ENCODE measurements at places on chromosomes 4 and X.

- no peak for DNase-seq
These were observed 21.8 kb upstream of the JAKMIP1 start for GRCh38 chr4:6221851-6222760.

GRCh38 chr4:94364527-94364926 is 21.9 kb upstream of the HPGDS start:
- DNase-seq: no peak

DNA sequence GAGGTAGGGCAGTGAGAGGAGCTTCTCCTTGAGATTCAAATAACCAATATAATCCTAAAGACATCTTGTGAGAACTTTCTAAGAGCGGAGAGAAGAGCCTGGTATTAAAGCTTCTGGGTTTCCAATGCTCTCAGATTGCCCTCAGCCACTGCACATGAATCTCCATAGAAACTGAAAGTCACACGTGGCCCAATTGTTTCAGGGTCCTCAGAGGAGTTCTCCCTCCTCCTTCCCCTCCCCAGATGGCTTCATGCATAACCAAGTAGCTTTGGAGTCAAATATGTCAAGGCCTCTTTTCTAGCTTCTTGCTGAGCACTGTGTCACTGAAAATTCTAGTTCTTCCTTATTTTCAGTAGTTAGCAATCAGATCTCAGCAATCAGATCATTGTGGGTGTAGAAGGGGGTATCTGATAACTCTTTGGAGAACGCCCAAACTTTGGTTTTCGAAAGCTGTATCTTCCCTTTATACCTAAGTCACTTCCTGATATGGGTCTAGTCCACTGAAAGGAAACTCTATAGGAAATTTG is 2.2 kb downstream of the BTK start:
- DNase-seq: no peak

GRCh38 chrX:150051096-150051495 is 112.8 kb upstream of the EOLA2 start:
- no peak for DNase-seq

DNA sequence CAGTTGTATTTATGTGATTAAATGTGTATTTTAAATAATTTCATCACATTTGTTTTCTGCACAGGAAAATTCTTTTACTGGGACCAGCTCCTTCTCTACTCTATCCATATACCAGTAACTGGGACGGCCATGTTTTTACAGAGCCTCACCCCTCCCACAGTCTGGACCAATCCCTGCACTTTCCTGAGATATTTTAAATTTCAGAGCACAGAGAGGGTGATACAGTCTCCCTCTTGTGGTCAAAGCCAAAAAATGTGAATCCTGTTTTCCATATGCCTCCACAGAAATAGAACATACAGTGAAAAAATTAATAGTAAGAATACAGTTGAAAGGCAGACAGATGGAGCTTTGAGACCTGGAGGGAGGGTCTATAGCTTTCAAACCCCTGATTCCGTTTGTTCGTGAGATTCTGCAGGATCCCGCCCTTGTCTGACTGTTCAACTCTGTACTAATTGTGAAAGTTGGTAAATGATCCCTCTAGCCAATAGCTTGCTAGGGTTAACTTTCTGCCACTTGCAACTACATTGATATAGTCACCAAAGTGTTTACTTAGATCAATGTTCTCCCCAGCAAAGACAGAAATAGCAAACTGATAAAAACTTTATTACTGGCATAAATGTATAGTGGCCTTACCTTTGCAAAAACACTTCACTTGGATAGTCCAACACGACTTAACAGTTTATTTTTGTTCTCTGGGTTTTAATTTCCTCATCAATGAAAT is 172.2 kb downstream of the PPARGC1A start:
- no peak for DNase-seq

DNA sequence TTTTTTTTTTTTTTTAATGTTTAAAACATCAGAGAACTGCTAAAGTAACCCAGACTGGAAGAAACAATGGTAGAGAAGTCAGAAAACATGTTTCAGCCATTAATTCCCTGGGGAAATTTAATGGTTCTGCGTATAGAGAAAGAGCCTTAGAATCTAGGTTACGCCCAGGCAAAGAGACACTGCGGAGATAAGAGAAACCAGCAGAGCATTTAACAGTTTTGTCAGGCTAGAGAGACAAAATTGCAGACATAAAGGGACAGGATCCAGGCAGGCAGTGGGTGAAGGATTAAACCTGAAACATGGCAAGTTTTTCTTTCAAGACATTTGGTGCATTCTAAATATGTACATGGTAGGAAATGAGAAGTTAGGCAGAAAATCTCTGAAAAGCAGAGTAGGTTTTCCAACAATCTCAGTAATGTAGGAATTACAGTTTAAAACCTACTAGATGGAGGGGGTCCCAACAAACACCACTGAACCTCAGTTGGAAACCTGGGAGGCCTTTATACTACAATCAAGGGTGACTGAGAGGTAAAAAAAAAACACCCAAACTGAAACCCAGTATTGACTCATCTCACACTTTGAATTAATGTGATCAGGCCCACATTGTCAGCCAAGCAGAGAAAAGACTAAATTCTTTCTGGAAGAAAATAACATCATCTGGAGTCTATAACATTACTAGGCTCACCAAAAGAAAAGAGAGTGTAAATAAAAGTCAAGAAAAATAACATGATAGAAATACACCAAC is 254.2 kb upstream of the NWD2 start:
- DNase-seq: no peak

DNA sequence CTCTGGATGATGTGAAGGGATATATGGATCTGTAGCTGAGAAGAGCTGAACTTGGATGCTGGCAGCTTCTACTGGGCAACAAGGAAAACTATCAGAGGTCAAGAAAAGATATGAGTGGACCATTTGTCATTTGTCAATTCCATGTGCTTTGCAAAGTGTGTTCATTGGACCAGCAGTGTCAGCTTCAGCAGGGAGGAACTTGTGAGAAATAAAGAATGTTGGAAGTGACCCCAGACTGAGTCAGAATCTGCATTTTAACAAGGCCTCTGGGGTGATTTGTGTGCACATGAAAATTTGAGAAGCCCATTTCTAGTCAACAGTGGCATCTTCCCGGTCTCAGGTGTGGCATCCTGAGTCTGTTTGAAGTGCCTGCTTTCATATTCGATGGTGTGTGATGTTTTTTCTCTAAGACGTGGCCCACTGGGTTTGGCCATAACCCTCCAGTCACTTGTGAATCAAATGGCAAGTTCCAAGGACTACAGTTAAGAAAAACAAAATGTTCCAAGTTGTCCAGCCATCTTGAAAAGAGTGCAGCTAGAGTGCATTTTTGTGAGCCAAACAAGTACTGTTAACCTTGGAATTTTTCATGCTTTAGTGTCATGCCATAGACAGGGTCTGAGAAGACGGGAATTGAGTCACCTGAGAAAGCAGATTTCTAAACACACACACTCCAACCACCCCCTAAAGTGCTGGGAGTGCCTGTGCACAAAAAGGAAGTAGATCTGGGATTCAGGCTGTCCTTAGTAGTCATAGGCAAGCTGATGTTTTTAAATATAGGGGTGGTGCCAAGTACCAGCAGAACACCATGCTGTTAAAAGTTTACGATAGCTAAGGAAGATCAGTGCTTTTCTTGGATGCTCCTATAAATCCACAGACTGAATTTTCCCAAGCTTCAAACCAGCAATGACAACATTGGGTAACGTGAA is 26.4 kb downstream of the GPM6B start:
- no peak for DNase-seq

DNA sequence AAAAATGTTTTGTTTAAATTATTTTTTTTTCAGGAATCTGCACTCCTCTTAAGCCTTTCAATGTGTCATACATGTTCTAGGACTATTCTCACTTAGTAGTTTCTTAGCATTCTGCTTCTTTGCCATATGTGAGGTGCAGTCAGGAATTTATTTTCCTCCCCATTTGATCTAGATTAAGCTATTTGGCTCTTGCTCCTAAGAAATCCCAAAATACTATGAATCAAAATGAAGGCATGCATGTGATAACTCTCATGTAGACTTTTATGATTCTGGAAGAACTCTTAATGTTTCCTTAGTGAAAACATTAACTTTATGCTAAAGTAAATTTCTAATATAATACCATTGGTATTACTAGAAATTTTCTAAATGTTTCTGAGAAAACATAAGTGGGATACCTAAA is 664.5 kb downstream of the RAPGEF2 start:
- DNase-seq: no peak

DNA sequence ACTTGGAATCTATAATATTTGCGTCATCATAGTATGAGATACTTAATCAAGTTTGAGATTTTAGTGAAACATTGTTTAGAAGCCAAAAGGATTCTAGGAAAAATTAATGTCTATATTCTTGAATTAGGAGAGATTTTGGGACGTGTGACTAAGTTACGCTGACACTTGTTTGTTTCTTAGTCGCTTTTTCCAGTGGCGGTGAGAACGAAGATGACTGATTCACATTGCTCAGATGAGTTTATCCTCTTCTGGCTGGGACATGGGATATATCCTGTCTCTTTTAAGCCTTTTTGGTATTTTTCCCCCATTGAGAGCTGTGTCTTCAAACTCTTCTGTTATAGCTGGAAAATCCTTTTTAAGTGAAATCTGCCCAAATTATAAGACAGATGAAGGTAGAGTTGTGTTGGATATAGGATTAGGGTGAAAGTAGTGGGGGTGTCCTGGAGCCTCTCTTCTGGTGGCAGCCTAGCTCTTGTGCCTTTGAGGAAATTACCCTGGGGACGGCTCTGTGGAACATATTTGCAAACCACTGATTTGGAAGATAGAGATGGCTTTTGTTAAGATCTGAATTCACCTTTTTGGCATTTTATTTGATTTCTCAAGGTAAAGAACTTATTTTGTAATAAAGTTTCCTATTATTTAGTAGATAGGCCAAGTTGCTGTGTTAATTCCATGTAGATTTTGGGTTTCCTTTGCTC is 49.7 kb downstream of the HTT start:
- no peak for DNase-seq

DNA sequence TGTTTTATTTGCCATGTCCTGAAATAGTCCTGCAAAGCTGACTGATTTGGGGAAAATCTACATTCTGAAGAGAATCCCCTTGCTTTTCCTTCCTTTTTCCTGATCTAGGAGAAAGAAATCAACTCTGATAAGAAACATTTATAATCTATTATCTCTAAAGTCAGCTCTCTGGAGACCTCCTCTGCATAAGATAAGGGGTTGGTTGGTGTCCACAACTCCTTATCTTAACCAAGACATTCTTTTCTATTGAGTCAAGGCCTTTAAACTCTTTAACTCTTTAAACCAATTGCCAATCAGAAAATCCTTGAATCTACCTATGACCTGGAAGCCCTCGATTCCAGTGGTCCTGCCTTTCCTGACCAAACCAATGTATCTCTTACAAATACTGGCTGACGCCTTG is 373.6 kb upstream of the RASGEF1B start:
- DNase-seq: no peak

- no peak for DNase-seq
These were observed 40.9 kb downstream of the JADE3 start for GRCh38 chrX:46953137-46953527.

DNA sequence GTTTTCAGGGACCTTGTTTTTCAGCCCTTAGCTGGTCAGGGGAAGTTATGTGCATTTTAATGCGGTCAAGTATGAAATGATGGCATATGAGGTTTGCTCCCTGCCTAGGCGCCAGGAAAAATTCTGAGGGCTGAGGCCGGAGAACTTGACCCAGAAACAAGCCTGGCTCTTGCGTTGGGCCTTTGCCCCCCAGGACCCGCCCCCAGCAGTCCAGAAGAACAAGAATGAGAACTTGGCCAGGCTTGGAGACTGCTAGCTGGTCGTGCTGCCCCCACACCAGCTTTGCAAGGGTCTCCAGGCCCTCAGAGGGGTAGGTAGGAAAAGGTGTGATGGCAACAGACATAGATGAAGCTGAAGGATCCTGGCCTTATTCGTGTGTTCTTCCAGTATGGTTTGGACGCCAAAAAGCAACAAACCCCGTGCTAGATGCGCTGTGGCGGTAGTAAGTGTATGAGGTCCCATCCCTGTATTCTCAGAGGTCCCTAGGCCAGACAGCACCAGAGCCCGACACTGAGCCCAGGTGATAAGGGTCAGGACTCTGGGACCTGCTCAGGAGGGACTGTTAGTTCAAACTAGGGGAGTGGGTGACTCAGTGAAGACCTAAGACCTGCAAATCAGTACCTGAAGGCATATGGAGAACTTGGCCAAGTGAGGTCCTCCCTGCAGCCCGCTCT is 10.5 kb downstream of the NKX3-2 start:
- DNase-seq: no peak

DNA sequence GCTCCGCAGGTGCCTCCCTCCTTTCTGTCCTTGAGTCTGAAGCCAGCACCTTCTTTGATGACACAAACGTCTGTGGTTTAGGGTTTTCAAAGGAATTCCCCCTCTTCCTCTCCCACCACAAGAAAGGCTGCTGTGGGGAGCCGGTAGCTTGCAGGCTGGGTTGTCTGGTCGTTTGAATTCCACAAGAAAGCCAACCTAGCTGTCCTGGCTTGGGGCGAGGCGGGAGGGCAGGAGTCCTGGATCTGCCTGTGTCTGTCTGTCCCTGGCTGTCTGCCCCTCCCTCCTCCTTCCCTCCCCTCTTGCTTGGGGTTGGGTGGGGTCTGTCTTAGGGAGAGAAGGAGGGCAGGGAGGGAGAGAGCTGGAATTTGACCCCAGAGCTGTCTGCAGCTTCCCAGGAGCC is 56.3 kb downstream of the SHROOM2 start:
- no peak for DNase-seq

DNA sequence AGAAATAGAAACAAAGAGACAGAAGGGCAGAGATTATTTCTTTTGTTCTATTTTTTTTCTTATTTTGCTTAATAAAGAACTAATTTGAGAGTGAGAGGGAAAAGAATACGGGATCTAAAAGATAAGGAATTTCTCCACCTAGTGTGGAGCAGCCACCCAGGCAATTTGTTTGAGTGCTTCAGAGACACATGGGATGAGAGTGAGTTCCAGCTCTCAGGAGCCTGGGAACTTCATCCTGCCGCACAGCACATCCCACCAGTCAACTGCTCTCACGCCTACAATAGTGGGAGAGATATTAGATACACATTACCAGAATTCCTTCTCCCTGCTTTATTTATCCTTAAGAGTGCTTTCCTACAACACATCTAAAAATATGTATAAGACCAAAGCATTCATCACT is 946.4 kb downstream of the PDHA2 start:
- no peak for DNase-seq

DNA sequence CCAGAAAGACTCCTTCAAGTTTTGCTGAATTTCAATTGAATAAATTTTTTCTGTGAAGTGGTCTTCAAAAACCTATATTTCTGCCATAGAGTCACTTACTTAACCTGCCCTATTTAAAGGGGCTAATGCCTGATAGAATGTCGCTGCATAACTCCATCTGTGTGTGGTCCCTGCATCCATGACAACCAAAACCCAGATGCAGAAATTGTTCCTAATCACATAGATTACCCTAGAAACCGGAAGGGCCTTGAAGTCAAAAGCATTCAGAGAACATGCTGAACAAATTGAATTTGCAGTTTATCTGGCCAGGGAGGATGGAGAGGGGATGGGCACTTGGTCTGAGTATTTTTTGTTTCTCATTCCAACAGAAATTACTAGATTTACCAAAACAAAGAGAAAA is 1.5 kb upstream of the PARM1 start:
- DNase-seq: no peak

DNA sequence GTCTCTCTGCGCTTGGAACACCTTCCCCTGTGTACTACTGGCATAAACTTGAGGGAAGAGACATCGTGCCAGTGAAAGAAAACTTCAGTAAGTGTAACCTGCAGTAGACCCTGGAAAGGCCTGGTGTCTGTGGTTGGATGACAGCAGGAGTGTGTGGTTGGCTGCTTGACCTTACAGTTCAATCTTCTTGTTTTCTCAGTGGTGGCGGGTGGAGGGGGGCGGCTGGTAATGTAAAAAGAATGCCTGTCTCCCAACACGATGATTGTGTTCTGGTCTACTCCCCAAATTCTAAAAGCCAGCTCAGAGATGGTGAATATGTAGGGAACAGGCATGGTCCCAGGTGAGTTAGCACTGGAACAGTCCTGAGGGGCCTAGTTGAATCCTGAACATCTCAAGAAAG is 18.6 kb downstream of the PSMD10 start:
- peak; percentile 39 for DNase-seq
